CMK (cell line): ENCODE measurements at places on chromosomes 1 and 21.

- DNase-seq = no peak
Measured at GRCh38 chr1:85681087-85681486, 27.1 kb downstream of the ZNHIT6 start.

GRCh38 chr1:41724248-41724647 is 194.5 kb downstream of the HIVEP3 start:
- DNase-seq = no peak

- DNase-seq = no peak
Measured at GRCh38 chr1:51636191-51636590, 19.3 kb downstream of the OSBPL9 start.

GRCh38 chr1:37685722-37686121 is 6.6 kb upstream of the CDCA8 start:
- no peak for DNase-seq

DNA sequence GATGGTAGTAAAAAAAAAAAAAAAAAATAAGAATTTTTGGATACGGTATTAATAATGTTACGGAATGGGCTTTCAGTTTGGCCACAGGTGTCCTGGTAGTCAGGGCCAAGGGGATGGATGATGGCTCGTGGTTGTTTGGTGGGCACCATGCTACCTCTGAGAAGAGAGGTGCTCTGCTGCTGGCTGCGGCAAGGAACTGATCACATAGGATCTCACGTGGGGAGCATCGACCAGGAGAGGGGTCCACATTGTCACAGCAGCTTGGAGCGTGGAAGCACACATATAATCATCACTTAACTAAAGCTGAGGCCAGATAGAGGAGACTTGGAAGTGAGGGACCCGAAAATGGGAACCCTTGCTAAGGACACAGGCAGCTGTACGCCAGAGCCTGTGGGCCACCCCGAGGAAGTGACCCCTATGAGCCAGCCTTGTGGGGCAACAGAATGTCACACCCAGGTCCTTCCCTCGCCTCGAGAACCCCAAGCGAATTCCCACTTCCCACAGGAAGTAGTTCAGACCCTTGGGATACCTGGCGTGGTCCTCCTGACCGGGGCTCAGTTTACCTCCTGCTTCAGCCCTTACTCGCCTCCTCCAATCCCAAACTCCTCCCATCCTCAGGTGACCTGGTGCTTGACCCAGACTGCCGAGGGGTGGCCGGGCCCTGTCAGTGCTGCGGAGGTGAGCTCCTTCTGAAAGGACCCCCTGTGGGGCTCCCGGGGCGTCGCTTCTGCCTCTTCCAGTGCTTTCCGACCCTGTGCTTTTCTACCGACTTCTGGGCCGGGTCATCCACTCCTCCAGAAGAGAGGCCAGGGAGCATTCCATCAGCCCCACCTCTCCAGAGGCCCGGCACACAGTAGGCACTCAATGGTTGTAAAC is 222.0 kb downstream of the CAMTA1 start:
- no peak for DNase-seq

DNA sequence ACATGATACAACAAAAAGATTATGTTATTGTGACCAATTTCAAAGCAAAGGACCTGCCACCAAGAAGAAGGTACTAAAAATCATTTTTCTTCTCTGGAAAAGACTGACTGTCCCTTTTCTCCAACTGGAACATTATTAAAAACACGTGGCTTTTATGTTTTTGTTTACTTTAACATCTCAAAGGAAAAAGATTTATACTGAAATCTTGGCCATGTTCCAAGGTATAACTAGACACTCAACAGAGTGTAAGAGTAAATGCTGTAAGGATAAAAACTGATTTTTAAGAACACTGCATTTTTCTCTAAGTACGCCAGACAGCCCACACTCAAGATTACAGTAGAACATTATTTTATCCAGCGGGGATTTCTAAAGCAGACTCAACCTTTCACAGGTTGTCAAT is 62.1 kb downstream of the BRWD1 start:
- DNase-seq = no peak

- DNase-seq = no peak
Measured at GRCh38 chr1:45510036-45510971, 10.2 kb downstream of the MMACHC start.

DNA sequence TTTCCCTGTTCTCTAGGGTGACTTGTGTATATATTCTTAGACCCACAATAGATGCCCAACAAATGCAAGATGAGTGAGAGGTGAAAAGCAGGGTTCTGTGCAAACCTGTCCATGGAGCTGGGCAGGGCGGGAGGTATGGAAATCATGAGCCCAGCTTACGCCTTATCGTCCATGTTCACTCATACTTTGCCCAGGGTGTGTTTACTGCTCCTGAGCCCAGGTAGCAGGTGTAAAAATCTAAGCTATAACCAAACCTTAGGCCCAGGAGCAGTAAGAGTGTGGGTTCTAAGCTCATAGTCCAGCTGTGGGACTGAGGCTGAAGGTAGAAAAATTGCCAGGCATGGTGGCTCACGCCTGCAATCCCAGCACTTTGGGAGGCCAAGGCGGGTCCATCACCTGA is 48.1 kb downstream of the CACNA1E start:
- DNase-seq = no peak

GRCh38 chr1:244066954-244067716 is 16.1 kb downstream of the ZBTB18 start:
- DNase-seq = no peak

DNA sequence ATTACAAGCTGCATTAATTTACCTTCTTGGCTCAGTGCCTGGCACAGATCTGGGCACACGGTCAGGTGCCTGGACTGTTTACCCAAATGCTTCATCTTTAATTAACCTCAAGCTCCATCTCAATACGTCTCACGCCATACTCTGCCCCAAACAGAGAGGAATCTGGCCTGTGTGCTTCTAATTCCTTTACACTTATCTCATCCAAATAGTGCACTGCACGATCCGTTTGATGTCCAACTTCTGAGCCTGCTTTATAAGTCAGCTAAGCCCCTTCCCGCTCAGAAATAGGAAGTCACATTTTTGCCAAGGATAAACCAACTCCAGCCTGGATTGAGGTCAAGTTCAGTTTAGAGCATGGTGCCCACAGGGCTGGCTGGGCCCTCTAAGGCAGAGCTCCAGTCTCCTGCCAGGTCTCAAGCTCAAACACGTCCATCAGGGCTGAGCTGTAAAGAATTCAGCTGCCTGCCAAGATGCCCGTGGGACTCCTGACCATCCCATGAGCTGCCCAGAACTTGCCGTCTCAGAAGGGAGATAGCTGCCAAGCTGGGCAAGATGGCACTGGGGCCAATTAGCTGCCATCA is 233.5 kb downstream of the TRABD2B start:
- no peak for DNase-seq

- peak; percentile 82 for DNase-seq
Measured at GRCh38 chr1:30779294-30780071, 21.9 kb upstream of the LAPTM5 start.

DNA sequence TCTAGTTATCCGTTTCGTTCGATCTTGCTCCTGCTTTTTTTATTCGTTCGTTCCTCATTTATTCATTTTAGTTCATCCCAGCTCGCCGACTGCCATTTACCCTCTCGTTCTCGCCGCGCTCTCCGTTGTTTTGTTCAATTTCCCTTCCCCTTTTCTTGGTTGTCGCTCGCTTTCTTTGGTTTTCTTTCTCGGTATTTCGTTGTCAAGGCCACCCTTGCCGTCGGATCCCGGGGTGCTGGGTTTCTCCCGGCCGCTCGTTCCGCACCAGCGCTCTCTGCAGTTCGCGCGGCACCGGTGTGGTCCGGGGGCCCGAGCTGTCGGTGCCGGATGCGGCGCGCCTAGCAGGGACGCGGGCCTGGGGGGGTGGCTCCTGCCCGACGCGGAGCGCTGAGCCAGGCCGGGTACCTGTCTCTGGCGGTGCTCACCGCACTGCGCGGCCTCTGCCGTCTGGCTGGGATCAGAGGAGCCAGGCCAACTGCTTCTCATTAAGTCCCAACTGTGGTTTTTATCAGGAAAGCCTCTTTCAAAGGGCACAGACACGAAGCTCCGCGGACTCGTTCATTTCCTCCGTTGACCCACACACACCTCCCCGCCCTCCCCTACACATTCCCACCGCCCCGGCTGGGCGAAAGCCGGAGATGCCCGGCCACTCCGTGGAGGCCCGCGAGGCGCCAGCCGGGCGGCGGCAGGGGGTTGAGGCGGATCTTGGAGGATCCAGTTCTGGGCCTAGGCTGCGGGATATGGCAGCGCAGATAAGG is 1.6 kb downstream of the ALX3 start:
- DNase-seq = no peak

GRCh38 chr1:107003972-107004371 is 52.5 kb upstream of the PRMT6 start:
- DNase-seq = no peak

GRCh38 chr1:3903141-3904005 is 3.3 kb upstream of the C1orf174 start:
- DNase-seq = no peak

GRCh38 chr21:36509973-36510664 is 30.2 kb upstream of the CLDN14 start:
- no peak for DNase-seq

GRCh38 chr1:228555074-228555994 is 68.2 kb downstream of the RNF187 start:
- DNase-seq = no peak

DNA sequence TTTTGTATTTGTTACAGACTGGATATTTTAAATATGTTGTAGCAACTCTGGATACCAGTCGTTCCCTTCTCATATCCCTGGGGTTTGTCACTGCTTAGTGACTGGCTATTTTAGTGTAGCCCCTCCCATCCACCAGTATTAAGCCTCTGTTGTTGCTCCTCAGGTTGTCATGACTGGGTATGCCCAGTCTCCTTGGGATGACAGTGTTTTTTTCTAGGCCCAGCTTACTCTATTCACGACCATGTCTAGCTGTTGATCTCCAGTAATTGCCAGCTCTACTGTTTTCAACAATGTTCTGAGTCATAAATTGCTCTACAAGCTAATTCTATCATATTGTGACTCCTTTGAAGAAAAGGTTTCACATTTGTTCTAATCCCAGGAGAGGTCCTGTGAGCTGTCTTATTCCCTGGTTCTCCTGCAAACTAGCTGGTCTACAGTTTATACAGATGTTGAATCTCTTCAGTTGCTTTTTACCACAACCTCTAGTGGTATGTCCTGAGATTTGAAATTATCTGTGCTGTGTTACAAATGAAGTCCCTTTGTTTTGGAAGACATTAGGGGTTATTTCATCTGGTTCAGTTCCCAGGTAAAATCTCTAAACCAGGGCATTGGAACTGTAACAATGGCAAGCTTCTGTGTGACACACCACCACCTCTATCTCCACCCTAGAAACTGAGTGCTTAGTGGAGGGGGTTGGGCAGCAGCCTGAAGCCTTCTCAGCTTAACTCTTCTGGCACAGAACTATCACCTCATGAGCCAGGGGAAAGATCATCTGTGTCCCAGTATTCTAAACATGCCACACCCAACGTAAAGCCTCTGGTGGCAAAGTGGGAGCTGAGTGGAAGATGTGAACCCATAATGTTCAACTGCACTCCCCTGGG is 124.6 kb downstream of the TRIM33 start:
- DNase-seq = no peak

GRCh38 chr1:205963352-205964155 is 20.3 kb upstream of the SLC26A9 start:
- DNase-seq = no peak

- DNase-seq = no peak
Measured at GRCh38 chr1:203028784-203029553, 2.7 kb downstream of the PPFIA4 start.

DNA sequence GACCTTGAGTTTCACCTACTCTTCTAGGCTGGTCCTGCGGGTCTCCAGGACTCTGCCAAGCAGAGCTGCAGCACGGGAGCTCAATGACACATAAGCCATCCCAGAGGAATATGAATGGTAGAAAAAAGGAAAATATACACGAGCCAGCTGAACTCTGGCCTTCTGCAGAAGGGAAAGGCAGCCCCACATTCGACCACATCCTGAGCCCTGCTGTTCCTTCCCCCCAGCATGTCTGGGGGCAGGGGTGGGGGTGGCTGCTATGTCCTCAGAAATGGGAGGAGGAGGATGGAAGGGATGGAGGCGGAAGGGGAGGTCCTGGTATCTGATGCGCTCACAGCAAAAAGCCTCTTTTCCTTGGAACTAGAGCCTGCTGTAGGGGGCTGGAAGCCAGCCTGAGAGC is 12.1 kb upstream of the KDF1 start:
- DNase-seq = no peak

GRCh38 chr1:189971656-189972055 is 506.0 kb downstream of the BRINP3 start:
- DNase-seq = no peak

GRCh38 chr1:200075938-200076546 is 48.5 kb downstream of the NR5A2 start:
- no peak for DNase-seq

- no peak for DNase-seq
Measured at GRCh38 chr1:9816199-9816598, 7.6 kb downstream of the CLSTN1 start.

DNA sequence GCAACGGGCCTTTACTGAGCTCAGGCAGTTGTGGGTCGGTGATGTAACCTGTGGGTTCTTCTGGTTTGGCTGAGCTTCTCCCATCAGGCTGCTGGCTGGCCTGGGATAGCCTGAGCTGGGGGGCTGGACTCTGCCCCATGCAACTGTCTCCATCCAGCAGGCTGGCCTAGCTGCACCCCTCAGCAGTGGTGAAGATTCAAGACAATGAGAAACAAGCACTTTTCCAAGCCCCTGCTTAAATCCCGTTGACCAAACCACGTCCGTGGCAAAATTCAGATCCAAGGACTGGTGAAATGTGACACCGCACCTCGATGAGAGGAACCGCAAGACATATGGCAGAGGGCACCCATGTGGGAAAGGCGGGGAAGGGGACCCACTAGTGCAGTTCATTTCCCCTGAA is 25.6 kb downstream of the PRSS38 start:
- DNase-seq = no peak

DNA sequence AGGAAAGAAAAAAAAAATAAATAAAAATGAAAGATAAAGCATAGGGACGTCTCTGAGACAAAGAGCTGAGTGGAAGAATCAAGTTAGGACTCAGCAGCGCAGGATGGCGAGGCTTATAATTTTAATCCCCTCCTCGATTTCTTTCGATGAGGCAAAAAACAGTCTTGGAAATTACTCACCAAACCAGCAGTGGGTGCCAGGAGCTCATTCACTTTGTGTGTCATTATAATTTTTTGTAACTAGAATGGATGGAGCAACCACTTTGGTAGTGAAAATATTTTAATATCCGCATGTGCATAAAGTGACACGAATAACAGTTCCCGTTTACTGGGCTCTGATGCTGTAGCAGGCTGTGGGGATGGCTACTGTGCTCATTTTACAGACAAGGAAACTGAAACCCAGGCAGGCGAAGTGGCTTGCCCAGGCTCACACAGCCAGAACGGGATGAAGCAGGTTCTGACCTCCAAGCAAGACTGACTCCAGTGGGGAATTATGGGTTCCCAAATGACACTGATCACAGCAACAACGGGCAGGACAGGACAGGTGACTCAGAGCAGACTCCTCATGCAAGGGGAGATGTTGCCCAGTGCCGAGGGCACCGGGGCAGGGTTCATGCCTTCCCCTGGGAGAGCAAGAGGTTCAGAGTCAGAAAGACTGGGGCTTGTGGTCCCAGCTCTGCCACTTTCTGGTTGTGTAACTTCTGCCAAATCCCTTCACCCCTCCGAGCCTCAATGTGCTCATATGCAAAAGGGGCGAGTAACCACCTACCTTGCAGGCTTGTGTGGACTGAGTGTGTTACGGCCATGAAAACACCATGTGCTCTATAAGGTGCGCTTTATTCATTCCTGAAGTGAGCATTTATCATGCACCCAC is 63.6 kb downstream of the RUNX3 start:
- no peak for DNase-seq
